ENCODE measurements at places on chromosomes 11 and 22.

GRCh38 chr11:130641876-130642275 lies 193.4 kb downstream of the ADAMTS15 start:
- no peak for DNase-seq

- DNase-seq, result no peak
Observed at GRCh38 chr11:122319691-122320620, 203.9 kb upstream of the BLID start.

DNA sequence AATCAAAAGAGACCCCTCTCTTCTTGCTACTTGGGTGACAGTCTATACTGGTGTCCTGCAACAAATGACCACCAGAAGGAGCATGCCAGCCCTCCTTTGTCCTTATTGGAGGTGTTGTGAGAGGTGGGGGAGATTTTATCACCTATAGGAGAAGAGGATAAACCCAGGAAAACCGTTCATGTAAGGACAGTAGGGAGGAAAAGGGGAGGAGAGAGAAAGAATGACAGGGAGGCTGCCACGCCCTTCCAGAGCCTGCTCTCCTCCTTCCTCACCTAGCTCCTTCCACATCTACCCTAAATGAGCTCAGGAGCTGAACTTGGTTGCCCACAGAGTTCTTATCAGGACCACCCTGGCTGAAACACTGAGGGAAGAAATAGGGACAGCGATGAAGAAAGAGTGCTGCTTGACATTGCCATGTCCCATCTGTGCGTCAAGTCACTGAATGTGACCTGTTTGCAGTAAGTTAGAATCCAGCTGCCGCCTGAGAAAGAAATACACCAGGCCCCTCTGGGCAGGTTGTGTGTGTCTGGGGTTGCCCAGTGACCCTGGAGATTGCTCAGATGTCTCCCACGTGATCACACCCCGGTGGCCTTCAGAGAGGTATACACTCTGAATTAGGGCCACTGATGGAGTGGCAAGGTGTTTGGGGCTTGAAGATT lies 40.4 kb upstream of the ETS1 start:
- no peak for DNase-seq

DNA sequence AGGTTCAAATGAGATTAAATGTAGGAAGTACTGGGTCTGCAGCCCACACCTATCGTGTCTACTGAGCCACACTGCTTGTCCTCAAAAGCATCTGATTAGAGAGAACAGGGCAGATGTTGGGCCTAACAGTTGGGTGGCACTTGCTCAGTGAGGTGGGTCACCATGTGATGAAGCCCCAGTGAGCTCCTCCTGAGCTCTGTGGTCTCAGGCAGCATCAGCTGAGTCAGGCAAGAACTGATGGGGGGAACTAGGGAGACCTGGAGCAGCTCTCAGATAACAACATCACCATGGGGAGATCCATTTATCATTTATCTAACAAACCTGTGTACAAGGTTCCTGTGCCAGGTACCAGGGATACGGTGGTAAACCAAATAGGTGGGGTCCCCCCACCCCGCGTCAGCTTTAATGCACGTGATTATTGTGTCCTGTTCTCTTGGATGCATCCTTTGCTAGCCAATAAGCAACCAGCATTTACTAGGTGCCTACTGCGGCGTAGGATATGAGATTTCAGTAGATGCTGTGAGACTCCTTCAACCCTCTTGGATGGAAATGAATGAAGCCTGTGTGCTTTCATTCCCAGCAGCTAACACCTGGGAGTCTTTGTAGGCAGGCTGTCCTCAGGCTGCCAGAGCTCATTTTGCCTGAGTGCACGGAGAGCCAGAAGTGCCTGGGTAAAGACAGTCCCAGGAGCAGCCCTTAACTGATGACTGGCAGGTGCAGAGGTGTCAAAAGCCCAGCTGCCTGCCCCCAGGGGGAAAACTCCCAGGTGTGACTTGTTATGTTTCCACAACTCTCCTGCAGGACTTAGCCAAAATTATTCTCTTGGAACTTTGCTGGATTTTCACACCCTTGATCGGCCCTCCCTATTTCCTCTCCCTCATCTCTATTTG lies 73.6 kb upstream of the NARS2 start:
- no peak for DNase-seq

GRCh38 chr11:64916040-64916774 lies 802 bp downstream of the ATG2A start:
- DNase-seq, result peak; percentile 77

DNA sequence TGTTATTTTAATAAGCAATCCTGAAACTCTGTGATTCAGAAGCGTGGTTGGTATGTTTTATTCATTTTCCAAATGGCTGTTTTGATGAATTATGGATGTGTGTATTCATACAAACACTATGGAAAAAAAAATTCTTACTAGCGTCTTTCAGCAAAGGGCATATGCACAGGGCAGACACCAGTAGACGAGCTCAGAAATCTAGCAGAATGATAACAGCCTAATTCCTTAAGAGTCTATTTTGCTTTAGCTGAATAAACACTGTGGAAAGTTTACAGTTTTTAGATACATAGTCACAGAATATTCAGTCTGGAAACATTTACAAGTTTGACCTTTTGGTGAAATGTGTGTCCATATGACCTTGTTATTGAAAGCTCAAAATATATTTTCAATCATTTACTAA lies 418.8 kb upstream of the LUZP2 start:
- DNase-seq, result no peak

DNA sequence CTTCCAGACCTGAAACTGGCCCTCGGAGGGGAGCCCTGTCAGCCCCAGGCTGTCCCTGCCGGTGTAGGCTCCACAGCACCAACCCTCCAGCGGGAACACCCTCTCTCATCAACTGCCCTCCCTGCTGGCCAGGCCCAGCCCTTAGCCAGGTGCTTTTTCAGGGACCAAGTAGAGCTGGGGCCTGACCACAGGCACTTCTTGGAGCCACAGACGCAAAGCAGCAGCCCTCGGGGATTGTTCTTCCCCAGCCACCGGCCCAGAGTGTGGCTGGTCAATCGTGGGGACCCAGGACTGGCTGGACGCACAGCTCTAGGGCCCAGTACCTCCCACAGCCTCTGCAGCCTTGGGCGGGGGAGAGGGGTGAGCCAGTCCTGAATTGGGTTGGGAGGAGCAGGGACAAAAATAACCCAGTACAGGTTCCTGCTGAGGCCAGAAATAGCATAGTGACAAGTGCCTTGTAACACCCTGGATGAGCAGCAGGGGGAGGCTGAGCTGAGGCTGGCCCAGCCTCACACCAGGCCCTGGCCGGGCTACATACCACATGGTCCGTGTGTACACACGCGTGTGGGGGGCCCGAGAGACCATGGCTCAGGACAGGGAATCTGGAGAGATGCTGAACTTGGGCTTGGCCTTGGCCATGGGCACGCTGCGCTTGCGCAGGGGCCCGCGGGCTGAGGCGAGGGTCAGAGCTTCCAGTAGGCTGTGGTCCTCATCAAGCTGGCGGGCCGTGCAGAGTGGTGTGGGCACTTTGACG lies 2.0 kb downstream of the KCNJ11 start:
- peak; percentile 49 for DNase-seq

DNA sequence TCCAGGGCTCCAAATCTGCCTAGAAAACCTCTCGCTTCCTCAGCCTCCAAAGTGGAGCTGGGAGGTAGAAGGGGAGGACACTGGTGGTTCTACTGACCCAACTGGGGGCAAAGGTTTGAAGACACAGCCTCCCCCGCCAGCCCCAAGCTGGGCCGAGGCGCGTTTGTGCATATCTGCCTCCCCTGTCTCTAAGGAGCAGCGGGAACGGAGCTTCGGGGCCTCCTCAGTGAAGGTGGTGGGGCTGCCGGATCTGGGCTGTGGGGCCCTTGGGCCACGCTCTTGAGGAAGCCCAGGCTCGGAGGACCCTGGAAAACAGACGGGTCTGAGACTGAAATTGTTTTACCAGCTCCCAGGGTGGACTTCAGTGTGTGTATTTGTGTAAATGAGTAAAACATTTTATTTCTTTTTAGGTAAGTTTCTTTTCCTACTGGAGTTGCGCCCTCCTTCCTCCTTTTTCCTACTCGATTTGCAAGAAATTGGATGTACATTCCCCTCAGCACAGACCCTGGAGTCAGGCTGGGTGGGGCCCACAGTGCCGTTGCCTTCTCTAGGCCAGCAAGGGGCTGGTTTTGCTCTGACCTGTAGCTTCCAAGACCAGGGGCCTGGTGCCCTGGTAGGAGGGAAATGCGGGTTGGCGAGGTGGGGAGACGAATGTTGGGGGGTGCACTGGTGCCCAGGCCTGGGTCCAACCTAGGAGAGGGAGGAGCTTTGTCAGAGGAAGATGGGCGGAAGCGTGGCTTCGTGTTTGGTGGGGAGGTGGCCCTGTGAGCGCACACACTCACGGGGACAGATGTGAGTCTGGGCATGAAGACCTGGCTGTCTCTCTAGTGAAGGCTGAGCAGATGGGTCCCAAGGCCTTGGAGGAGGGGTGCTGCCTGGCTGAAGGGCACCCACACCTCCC lies 50.6 kb downstream of the ST14 start:
- no peak for DNase-seq

DNA sequence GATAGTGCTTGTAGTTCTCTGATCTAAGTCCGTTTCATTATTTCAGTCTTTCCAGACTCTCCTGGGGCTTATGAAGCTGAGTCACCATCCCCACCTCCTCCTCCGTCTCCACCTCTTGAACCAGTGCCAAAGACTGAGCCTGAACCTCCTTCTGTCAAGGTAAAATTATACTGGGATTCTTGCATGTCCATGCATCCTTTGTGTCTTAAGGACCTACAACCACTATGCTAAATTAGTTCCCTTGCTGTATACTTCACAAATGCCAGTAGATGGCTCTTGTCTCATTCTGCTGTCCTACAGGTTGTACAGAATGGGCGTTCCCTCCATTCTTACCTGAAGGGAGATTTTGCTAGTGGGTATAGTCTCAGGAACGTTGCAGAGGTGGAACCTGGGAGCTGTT lies 42.2 kb downstream of the POLD3 start:
- peak; percentile 75 for DNase-seq
